A172 (cell line): ENCODE measurements at places on chromosomes 2 and 18. TPM values are rescaled to one million over a fixed set of nuclear protein-coding genes. Genes with fewer than 3 reads are reported as not detected.
A peak's percentile ranks its signal among the peaks of the same experiment; 100 is the strongest.

Gene SIGLEC15
- 0.07 and 0.12 TPM in 2 replicates for total RNA-seq

Gene PROM2
- total RNA-seq: 0.31 and 1.3 TPM in 2 replicates

DNA sequence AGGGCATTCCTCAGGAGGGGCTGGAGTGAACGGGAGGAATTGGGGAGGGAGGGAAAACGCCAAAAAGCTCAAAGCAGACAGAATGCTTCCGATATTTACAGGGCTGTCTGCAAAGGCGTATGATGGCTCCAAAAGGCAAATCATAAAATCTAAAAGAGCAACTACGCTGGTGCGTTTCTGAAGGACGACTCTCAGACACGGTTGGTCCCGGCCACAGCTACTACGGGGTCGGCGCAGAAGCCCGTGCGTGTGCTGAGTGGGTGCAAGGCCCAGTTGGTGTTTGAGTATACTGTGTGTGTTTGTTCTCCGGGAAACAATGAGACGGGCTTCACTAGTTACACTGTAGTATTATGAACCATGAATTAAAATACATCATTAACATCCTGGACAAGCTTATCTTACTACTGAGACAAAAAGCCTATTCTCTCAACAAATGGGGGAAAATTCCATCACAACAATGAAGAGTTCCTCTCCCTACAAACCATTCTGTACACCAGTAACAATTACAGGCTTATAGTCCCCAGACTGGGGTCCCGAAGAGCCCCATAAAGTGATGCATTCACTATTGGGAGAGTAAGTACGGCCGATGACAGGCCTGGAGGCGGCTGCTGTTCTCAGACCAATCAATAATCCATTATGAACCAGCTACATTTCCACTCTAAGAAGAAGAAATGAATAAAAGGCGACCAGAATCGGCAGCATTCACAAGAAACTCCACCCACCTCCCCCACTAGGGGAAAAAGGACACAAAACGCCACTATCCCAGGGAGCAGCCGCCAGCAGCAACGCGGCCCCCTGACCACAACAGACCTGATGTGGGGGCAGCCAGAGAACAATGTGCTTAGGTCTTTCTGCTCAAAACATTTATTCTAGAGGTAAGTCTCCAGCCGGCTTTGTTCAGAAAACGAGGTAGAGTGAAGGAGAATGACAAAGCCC, 43.4 kb downstream of the ZNF516 start:
- no peak for DNase-seq

DNA sequence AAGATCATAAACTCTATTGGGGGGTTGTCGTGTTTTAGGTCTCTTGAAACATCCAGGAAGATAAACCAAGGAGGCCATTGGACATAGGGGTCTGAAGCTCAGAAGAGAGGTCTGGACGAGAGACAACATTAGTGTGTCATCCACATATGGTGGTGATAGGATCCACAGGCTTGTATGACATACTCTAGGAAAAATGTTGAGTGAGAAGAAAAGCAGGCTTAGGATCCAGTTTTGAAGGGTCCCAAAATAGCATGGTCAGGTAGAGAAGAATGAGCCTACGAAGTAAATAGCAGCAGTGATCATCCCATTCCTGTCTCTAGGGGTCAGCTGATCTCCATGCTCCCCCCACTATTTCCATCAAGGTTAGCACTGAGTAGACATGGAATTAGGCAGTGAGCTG, 166.8 kb downstream of the ANKRD30B start:
- DNase-seq: no peak

- DNase-seq: no peak
Measured at GRCh38 chr2:69226903-69227302, 160.1 kb downstream of the GFPT1 start.

GRCh38 chr18:21998486-21998885, 170.9 kb upstream of the GATA6 start:
- no peak for DNase-seq

DNA sequence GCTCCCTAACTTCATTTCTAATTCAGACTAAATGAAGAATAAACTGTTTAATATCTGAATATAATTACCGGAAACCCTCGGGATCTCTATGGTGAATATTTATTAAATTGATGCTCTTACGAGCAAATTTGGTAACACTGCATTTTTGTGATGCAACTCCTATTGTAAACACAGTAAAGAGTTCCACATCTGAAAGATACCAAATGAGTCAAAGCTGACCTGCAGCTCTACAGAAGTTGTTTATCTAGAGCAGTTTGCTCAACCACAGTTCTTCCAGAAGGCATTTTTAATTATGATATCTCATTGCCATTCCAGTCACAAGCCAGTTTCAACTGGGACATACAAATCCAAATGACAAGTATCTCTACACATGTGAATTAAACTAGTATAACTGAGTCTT, 129.7 kb downstream of the PKP4 start:
- peak; percentile 11 for DNase-seq

DNA sequence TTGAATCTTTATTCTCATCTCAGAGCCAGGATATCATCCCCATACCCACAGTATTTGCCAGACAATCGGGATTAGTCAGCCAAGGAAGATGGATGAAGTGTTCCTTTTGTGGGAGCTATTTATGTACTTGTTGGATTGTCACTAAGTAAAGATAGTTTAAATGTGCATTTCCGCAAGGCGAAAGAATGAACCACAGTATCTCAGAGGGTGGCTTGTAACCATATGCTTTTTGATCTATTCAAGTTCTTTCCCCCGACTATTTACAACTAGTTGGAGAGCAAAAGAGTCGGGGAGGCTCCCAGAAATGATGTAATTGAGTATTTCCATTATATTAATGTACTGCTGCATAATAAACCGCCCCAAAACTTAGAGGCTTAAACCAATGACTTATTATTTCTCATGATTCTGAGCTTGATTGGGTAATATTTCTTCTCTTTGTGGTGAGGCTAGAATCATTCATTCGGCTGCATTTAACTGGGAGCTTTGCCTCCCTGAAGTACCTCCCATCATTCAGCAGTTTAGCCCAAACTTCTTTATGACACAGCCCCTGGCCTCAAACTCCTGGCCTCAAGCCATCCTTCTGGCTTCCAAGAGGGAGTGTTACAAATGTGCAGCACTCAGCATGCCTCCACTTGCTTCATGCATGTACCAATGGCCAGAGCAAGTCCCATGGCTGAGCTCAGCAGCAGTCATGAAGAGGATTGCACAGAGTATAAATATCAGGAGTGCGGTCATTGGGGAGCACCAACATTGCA, 423.7 kb downstream of the METTL4 start:
- DNase-seq: peak; percentile 65

DNA sequence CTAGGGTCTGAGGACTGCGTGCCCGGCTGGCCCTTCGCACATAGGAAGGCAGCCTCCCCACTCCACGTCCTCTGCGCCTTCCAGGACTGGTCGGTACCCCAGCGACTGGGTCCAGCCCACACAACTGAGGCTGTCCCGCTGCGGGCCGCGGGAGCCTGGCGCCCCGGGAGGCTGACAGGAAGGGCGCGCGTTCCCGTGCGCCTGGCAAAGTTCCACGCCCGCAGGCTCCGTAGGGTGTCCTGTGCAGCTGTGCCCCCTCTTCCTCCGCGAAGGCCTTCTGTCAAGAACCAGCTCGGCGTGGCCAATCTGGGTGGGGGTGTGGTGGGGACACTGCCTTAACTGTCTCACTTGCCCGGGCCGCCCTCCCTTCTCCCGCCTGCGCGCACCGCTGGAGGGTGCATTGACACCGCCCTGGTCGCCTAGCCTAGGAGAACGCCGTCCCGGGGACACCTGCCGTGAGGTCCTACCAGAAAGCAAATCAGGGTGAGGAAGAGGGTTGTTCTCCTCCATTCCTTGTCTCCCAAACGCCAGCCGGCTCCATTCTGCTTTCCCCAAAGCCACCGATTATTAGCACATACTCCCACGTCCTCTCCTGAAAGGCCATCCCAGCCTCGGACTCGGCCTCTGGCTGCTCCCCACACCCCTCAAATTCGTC, 618 bp upstream of the LYPD1 start:
- DNase-seq: peak; percentile 61

GRCh38 chr18:76592981-76593381, 97.9 kb upstream of the ZNF516 start:
- DNase-seq: no peak
